ENCODE measurements at places on chromosomes 1 and 21.
A peak's percentile ranks its signal among the peaks of the same experiment; 100 is the strongest.

DNA sequence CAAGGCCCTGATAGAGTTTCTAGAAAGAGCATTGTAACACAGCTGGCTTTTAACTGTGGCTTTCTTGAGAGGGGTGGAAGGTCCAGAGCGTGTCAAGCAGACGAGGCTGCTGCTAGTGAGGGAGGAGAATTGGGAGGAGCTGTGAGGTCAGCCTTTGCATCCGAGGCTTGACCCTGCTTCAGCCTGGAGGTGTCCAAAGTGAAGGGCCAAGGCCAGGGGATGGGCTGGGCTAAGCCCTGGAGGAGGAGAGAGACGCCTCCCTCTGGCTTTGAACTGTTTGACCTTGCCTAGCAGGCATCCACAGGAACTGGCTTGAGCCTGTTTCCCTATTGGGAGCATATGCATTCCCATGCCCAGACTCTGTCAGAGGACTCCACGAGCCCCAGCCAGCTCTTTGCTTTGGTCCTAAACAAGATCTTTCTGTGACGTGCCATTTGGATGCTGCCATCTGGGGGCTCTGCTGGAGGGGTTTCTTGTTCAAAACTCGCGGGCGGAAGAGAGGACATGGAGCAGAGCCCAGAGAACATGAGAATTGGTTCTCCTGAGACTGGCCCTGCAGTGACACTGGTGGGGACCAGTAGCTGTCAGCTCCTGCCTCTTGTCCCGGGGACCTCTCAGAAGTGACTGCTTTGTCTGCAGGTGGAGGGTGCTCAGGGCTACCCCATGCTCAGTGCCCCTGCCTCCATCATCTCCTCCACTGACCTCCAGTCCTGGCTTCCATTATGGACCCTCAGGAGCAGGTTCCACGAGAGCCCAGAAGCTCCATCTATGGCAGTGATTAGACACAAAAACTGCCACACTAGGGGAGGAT, 5.5 kb downstream of the ACTRT2 start:
- DNase-seq = no peak

DNA sequence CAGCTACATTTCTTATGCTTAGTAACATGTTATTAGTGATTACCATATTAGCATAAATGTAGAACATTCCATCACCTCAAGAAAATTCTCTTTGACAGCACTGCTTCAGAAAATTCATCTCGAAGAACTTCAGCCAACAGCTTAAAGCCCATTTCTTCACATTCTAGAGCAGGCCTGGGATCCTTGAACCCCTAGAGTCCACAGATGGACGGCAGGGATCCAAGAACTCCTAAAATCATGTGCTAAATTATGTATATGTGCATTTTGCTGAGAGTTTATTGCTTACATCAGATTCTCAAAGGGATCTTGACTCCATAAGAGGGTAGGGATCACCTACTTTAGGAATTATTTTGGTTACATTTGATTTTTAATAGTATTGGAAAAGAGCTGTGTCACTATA, 76.2 kb upstream of the TEKT2 start:
- no peak for DNase-seq

DNA sequence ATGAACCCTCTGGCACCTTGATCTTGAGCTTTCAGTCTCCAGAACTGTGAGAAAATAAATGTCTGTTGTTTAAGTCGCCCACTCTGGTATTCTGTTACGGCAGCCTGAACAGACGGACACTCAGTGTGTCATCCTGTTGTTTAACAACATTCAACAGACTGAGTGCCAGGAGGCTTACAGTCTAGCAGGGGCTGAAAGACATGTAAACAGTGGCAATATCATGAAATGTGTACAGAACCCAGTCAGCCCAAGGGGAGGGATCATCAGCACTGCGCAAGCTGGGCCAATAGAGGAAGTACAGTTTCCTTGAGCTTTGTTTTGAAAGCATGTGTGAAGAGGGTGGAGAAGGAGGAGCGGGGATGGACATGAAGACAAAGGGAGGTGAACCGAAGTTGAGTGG, 13.6 kb downstream of the DIP2A start:
- DNase-seq = peak; percentile 42

GRCh38 chr21:25461725-25462124, 145.6 kb downstream of the MRPL39 start:
- DNase-seq = no peak

DNA sequence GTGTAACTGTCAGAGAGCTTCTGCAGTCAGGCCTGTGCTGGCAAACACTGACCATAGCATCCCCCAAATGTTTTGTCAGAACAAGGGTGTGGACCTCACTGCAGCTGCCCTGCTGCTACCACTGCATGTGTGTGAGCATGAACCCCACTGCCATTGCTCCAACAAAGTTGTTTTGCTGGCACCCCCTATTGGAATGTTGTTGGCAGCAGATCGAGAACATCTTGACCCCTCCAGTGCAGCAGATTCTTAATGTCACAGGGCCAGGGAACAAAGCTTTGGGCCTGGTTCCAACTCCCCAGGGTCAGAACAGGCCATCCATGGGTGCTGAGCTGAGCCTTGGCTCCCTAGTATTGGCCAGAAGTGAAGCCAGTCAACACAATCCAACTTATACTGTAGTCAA, 1537.4 kb downstream of the NCAM2 start:
- DNase-seq = no peak

- peak; percentile 45 for DNase-seq
Measured at GRCh38 chr1:96722161-96722922, 758 bp downstream of the PTBP2 start.

GRCh38 chr21:45019887-45020537, 54.4 kb upstream of the ADARB1 start:
- DNase-seq = no peak

- no peak for DNase-seq
Measured at GRCh38 chr1:162229549-162229948, 147.1 kb downstream of the SPATA46 start.

DNA sequence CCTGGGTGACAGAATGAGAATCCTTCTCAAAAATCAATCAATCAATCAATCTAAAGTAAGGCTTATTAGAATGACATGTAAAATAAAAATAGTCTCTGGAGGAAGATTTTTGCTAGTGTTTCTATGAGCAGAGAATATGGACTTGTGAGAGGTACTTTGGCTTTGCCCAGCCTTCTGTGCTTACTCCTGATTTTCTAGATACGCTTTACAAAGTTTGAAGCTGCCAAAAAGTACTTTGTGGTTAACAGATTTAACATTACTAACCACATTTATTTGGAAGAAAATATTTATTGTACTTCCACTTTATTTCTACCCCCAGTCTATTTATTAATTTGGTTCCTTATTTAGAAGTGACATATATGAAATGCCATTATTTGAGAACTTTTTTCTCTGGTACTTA, 41.0 kb downstream of the CEP350 start:
- DNase-seq = no peak

- peak; percentile 93 for DNase-seq
Measured at GRCh38 chr1:50023292-50024159, at the start of gene AGBL4. Gene AGBL4 (minus strand): TSS chr1:50023954.

- DNase-seq = no peak
Measured at GRCh38 chr1:243733670-243734307, 116.3 kb downstream of the AKT3 start.

DNA sequence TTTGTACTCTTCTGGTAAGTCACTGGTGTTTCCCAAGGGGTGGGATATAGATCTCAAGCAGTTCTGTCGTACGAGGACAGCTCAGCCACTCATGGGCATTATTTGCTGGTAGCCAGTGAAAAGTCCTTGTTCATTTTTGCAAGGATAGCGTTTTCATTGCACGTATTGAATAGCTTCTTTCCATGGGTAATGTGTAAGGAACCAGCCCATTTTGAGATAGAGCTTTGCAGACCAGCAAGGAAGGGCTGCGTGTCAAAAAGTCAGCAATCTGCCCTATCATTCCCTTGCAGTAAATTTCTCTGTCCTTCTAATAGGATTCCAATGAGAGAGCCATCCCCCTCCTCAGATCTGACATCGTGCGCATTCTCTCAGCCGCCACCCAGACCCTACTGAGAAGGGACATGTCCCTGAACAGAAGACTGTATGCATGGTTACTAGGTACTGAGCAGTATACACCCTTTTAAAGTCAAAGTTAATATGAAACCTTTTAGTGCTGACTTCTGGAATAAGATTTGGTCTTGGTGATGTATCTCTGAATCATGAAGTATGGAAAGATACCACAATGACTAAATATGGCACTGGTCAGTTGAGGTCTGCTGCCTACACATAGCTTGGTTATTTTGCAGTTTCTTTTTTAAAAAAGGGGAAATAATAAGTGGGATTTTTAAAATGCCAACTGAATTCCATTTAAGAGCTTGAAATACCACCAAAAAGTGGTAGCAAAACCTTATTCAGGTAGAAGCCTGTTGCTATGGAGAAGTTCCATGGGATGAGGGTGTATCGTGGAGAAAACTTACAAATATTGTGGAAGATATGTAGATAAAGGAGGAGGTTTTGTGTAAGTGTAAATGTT, 55.3 kb downstream of the DOP1B start:
- no peak for DNase-seq

- DNase-seq = no peak
Measured at GRCh38 chr1:214895011-214895600, 187.4 kb upstream of the KCNK2 start.

- DNase-seq = no peak
Measured at GRCh38 chr21:18443085-18443484, 39.5 kb upstream of the TMPRSS15 start.

DNA sequence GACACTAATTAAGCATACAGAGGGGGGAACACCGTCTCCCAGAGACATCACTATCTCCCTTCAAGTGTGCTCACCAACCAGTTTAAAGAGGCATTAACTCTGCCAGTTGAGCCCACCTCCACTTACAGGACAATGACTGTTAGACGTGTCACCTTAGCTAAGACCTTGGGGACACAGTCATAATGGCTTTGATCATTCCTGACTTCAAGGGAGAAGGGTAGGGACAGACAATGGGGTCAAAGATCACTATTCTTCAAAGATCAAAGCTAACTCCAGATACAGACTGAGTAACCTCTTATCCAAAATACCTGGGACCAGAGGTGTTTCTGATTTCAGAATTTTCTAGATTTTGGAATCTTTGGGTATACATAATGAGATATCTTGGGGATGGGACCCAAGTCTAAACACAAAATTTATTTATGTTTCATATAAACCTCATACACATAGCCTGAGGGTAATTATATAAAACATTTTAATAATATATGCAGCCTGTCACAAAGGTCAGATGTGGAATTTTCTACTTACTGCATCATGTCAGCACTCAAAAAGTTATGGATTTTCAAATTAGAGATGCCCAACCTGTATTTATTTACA, 246.1 kb downstream of the SLC45A1 start:
- DNase-seq = no peak

DNA sequence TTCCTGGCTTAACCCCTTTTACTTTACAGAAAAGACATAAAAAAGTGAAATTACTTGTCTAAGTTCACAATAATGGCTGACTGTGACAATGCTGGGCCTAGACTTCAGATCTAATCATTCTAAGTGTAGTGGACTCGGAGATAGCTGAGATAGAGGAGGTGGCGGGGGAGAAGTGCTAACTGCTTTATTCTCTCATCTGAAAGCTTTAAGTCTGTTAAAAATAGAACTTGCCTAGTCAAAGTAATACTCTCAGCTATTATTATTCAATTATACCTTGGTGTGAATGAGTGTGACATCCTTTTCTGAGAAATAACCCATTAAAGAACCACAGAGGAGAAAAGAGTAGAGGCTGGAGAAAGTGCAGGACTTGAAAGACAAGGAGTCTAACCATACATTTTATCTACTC, 96.1 kb upstream of the OLIG2 start:
- DNase-seq = no peak

DNA sequence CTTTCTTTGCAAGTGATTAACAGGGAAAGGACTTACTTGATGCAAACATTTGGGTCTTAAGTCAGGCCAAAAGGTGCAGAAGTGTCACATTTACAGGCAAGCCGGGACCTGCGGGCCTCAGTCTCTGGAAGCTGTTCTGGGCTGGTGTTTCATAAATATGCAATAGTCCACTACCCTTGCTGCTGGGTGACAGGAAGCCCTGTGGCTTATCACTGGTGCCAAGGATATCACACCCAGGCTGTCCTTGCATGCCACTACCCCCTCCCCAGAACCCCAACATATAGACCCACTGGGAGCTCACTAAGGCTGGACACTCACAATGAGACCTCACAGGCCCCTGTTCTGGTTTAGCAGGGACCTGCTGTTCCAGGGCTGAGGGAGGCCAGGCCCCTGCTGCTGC, 3.4 kb upstream of the LEFTY2 start:
- DNase-seq = no peak

DNA sequence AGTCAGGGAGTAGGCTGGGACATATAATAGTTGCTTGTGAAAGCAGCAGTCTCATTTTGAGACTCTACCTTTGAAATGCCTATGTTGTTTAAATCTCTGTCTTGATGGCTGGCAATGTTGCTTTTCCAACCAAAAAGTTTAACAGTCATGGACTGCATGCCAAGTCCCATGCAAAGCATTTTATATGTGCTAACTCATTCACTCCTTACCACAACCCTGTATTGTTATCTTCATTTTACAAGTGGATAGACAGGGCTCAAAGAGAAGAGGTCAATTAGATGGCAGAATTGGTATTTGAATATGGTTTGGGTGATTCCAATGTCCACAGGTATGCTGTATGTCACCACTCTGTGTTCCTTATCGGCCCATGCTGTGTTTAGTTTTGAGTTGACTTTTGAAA, 331.4 kb upstream of the USP24 start:
- no peak for DNase-seq

DNA sequence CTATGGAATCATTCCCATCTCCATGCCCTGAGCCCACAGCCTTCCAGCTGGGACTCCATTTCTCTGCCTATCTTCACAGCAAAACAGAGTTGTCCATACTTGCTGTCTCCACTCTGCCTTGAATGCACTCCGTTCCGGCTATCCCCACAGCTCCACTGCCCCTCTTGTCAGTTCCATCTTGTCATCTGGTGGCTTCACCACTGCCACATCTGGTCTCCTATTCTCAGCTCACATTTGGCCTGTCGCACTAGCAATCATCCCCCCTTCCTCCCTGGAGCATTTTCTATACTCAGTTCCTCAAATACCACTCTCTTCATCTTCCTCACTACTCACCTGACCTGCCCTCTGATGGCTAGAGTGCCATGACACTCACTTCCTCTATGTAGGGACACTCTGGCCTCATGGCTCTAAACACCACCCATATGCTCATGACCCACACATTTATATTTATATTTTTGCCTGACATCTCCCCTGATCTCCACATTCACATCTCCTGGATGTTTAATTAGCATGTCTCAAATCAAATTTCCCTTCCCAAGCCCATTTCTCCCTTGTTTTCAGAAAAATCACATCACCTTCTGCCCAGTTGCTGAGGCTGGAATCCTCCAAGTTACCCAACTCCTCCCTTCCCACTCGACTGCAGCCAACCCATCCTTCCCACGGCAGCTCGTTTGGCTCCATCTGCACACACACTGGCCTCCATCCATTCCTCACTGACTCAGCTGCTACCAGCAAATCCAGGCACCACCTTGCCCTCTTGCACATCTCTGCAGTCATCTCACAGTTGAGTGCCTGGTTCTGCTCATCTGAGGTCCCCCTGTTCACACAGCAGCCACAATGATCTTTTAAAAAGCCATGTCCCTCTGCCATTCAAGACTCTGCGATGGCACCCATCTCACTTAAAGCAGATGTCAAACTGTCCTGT, 6.1 kb downstream of the ZNF692 start:
- DNase-seq = no peak

DNA sequence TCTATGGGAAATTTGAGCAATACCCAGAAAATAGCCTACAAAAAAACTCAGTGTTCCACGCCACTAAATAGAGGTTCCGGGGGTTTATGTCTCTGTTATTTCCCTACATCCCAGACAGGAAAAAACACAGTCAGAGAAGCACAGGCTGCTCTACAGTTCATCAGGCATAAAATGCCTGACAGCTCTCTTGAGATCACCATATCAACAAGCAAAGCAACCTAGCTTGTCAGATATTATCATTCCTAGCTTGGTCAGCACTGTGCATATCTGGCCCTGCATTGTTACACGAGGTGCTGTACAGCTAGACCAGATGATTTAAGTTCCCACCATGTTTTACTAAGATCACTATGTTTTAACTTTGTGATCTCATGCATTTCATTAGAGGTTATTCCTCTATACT, 172.6 kb downstream of the PTPRC start:
- no peak for DNase-seq
